ENCODE measurements at places on chromosomes 2 and 18.

DNA sequence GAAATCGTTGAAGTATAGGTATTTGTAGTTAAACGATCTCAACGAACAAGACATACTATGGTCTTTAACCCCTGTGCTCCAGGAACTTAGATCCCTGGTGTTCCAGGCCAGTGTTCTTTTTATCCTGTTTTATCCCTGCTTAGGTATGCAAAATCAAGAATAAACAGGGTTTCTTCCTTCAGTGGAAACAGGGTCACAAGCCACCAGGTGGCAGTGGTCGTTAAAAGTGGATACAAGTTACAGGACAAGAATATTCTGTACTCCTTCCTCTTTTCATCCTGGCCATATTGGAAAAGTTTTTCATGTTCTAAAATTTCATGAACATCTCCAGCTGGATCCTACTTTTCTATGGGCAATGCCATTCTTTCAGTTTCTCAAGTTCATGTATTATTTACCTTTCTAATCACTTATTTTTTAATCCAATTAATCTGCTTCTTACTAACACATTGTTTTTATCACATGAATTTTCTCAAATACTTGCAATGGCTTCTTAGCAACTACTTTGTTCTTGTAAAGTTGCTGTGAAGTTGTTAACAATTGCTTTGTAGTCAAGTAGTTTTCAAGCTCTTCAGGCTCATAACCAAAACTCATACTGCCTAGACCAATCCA is 16.4 kb upstream of the HNMT start:
- DNase-seq = no peak

- no peak for DNase-seq
Observed at GRCh38 chr2:196965651-196966050, 39.1 kb upstream of the PGAP1 start.

GRCh38 chr2:236939721-236940231 is 145.9 kb upstream of the COPS8 start:
- no peak for DNase-seq

GRCh38 chr2:176468457-176469113 is 199.3 kb downstream of the MTX2 start:
- no peak for DNase-seq

DNA sequence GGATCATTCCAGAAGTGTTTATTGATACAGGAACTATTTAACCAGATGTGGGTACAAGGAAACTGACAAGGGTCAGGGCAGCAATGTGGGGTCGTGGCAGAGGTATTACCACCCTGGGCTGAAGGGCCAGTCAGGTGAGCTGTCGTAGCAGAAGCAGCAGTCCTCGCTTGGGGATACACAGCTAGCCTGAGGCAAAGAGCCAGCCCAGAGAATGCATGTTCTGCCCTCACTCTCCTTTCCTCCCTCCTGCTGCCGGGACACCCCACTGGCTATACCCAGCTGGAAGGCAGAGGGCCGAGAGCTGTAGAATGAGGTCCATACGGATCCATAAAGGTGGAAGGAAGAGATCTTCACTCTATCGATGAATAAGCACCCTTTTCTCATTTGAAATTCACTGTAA is 32.2 kb upstream of the GBX2 start:
- no peak for DNase-seq

GRCh38 chr2:192288295-192288694 is 93.6 kb upstream of the TMEFF2 start:
- DNase-seq = no peak

Data from stimulated activated CD4-positive, alpha-beta T cell treated with anti-CD3 and anti-CD28 coated beads, Interleukin-2, amount 100 ng/mL, for 4 hours (primary cell).